Neuronal stem cell (in vitro differentiated cells): ENCODE measurements at places on chromosomes 3 and 15.

DNA sequence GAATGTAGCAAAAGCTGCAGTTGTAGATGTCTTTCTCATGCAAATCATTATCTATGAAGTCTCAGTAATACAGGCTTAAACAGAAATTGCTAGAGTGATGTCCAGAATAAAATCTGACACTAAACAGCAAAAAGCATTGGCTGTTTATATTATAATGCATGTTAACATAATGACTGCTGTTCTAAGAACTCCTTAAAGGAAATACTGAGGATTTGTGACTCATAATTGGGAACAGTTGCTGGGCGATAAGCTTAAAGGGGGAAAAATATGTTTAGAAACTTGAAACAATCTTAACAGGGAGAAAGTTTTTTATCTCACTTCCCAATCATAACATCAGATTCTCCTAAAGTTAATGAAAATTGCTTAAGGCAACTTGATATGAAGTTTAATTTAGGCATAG is 17.5 kb downstream of the TIPARP start:
- no peaks in the 10 kb centered on the region for H3K27me3 ChIP-seq
- peaks cover 1% of the 10 kb centered on the region for H3K36me3 ChIP-seq
- DNase-seq = no peak

- peak; percentile 11 for DNase-seq
- H3K36me3 ChIP-seq = no peaks in the 10 kb centered on the region
- peaks cover 7% of the 10 kb centered on the region for H3K4me1 ChIP-seq
- no peaks in the 10 kb centered on the region for H3K27me3 ChIP-seq
- H3K27ac ChIP-seq = no peak overlapping the region
These were observed 1.3 kb downstream of the FRMD5 start for GRCh38 chr15:44193651-44194322.

DNA sequence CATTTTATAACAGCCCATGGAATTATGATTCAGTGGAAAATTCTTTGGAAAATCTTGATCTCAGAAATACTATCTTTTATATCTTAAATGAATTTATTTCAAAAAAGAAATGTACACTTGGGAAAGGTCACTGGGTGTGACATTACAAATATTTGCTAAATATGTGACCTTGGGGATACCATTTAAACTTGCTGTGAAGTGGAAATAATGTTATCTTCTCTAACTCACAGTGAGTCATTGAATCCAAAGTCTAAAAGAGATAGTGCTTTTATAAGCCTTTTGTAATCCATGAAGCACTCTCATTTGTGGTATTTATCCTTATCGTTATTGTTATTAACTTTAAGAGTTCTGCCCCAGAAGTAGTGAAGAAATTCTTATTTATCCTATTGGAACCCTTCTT is 289.8 kb upstream of the SEMA6D start:
- no peak overlapping the region for H3K4me3 ChIP-seq
- no peaks in the 10 kb centered on the region for H3K36me3 ChIP-seq
- no peaks in the 10 kb centered on the region for H3K4me1 ChIP-seq
- H3K27me3 ChIP-seq = no peaks in the 10 kb centered on the region
- DNase-seq = no peak

DNA sequence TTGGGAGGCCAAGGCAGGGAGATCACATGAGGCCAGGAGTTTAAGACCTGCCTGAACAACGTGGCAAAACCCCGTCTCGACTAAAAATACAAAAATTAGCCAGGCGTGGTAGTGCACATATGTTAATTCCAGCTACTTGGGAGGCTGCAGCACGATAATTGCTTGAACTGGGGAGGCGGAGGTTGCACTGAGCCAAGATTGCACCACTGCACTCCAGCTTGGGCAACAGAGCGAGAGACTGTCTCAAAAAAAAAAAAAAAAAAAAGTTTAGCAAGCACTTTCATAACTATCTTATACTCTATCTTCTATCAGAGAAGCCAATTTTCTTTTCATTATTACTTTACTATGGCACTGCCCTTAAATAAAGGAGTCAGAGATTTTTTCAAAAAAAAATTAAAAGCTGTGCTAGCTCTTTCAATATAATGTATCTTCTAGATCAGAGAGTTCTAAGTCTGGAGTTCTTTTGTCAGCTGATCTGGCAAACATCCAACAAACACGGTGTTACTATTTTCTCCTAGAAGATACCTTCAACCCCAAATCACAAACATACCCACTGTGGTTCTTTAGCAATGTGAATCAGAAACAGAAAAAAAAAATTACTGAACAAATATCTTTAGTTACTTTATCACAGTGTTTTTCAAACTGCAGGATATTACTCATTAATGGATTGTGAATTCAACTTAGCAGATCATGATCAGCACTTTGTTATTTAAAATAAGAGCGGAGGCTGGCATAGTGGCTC is 3.0 kb downstream of the ZNF770 start:
- DNase-seq = no peak
- H3K27ac ChIP-seq = no peak overlapping the region
- H3K36me3 ChIP-seq = peaks cover 61% of the 10 kb centered on the region
- peaks cover 7% of the 10 kb centered on the region for H3K4me1 ChIP-seq
- no peak overlapping the region for H3K4me3 ChIP-seq

- no peaks in the 10 kb centered on the region for H3K36me3 ChIP-seq
- H3K27me3 ChIP-seq = no peaks in the 10 kb centered on the region
- H3K4me1 ChIP-seq = peaks cover 2% of the 10 kb centered on the region
- no peak overlapping the region for H3K4me3 ChIP-seq
- DNase-seq = no peak
- no peak overlapping the region for H3K27ac ChIP-seq
These were observed 3.6 kb downstream of the PXK start for GRCh38 chr3:58336135-58336882.

GRCh38 chr3:40042752-40043443 is 233.5 kb downstream of the MYRIP start:
- H3K27me3 ChIP-seq = no peaks in the 10 kb centered on the region
- no peaks in the 10 kb centered on the region for H3K4me1 ChIP-seq
- no peak overlapping the region for H3K4me3 ChIP-seq
- no peaks in the 10 kb centered on the region for H3K36me3 ChIP-seq
- no peak overlapping the region for H3K27ac ChIP-seq

GRCh38 chr3:73405853-73406252 is 218.9 kb downstream of the PDZRN3 start:
- peaks cover 12% of the 10 kb centered on the region for H3K4me1 ChIP-seq
- no peak overlapping the region for H3K27ac ChIP-seq
- no peak for DNase-seq
- H3K27me3 ChIP-seq = no peaks in the 10 kb centered on the region
- no peaks in the 10 kb centered on the region for H3K36me3 ChIP-seq

GRCh38 chr15:60679256-60679655 is 200.3 kb upstream of the ICE2 start:
- no peaks in the 10 kb centered on the region for H3K27me3 ChIP-seq
- H3K4me1 ChIP-seq = no peaks in the 10 kb centered on the region
- no peak overlapping the region for H3K27ac ChIP-seq
- H3K4me3 ChIP-seq = no peak overlapping the region
- H3K36me3 ChIP-seq = no peaks in the 10 kb centered on the region
- DNase-seq = no peak

DNA sequence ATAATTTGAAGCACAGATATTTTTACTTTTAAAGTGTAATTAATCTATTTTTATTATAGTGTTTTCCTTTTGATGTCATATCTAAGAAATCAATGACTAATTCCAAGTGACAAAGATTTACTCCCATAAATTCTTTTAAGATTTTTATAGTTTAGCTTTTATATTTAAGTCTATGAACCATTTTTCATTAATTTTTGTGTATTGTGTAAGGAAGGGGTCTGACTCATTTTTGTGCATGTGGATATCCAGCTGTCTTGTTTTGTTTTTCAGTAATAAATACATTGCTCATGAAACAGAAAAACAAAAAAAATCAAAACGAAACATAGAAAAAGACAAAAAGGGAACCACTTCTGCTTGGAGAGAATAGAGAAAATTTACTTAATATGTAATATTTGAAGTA is 145.1 kb downstream of the EPHA6 start:
- no peaks in the 10 kb centered on the region for H3K27me3 ChIP-seq
- no peak for DNase-seq
- H3K4me1 ChIP-seq = no peaks in the 10 kb centered on the region
- H3K4me3 ChIP-seq = no peak overlapping the region

GRCh38 chr15:64697911-64698369 is 77.4 kb downstream of the RBPMS2 start:
- H3K4me3 ChIP-seq = no peak overlapping the region
- H3K36me3 ChIP-seq = peaks cover 4% of the 10 kb centered on the region
- H3K4me1 ChIP-seq = peaks cover 18% of the 10 kb centered on the region

DNA sequence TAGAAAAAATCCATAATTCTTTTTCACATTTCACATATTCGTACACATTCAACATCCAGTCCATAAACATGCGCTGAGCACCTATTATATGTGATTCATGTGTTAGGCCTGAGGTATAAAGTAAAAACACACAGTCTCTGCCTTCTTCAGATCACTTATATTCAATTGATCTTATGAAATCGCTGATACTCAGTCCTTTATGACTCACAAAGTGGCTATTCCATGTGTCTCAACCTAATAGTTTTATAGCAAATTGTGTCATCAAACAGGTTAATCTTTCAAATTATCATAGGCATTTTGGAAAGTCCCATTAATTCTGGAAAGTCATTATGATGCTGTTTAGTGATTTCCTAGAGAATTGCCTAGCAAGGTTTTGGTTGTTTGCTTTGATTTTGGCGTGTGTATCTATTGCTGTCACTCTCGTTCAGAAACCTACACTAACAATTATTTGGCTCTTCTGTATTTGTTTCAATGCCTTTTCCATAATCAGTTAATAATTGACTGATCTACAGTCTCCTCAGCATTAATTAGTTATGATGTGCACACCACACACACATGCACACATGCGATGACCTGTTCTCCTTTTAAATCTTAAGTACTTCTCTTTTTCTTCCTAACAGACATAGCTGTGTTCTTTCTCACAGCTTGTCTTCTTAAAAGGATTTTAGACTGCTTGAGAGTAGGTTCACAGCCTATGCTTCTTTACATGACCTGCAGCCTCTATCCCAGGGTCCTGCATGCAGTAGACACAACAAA is 353.1 kb downstream of the MECOM start:
- no peak overlapping the region for H3K4me3 ChIP-seq
- no peak for DNase-seq
- no peak overlapping the region for H3K27ac ChIP-seq
- no peaks in the 10 kb centered on the region for H3K4me1 ChIP-seq
- no peaks in the 10 kb centered on the region for H3K36me3 ChIP-seq

DNA sequence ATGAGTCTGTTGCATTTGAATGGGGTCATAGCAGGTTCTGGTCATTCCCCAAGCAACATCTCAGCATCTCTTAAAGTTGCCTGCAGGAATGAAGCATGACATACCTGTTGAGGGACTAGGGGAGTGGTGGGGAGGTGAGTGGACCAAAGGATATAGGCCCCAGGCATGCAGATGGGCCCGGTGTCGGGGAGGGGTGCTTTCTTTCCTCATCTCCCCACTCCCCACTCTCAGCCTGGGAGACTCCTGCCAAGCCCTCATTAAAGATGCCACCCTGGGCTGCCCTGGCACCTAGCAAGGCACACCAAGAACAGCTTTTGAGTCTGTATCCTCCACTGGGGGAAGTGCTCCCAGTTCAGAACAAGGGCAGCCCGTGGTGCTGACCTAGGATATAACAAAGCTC is 54.2 kb downstream of the GRIP2 start:
- no peak for DNase-seq
- peaks cover 2% of the 10 kb centered on the region for H3K36me3 ChIP-seq
- H3K4me1 ChIP-seq = peaks cover 3% of the 10 kb centered on the region
- H3K27me3 ChIP-seq = no peaks in the 10 kb centered on the region

GRCh38 chr3:133535971-133536881 is 37.3 kb upstream of the CDV3 start:
- no peak overlapping the region for H3K27ac ChIP-seq
- H3K36me3 ChIP-seq = no peaks in the 10 kb centered on the region
- no peak for DNase-seq
- H3K4me1 ChIP-seq = no peaks in the 10 kb centered on the region
- no peaks in the 10 kb centered on the region for H3K27me3 ChIP-seq

GRCh38 chr3:22088204-22088603 is 337.2 kb upstream of the ZNF385D start:
- no peak overlapping the region for H3K27ac ChIP-seq
- no peaks in the 10 kb centered on the region for H3K36me3 ChIP-seq
- peaks cover 3% of the 10 kb centered on the region for H3K4me1 ChIP-seq
- DNase-seq = no peak

GRCh38 chr15:35519052-35519451 is 26.9 kb downstream of the DPH6 start:
- no peak for DNase-seq
- no peak overlapping the region for H3K27ac ChIP-seq
- no peak overlapping the region for H3K4me3 ChIP-seq
- H3K4me1 ChIP-seq = peaks cover 2% of the 10 kb centered on the region
- no peaks in the 10 kb centered on the region for H3K36me3 ChIP-seq

DNA sequence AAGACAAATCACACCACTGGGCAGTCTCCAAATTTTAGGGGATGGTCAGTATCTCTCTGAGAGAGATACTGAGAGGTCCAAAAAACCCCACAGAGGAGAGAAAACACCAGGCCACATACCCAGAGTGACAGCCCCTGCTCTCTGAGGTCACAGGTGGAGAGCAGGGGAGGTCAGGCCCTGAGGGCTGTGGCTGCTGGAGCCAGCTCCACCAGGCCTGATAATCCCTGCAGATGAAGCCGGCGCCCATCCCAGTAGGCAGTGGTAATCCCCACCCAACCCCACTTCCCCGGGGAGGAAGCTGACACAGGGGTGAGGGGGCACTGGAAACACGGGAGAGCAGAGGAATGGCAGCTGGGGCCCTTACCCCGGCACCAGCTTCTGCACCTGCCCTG is 31.2 kb upstream of the SRP14 start:
- H3K27ac ChIP-seq = no peak overlapping the region
- no peaks in the 10 kb centered on the region for H3K27me3 ChIP-seq
- peaks cover 19% of the 10 kb centered on the region for H3K4me1 ChIP-seq
- DNase-seq = no peak
- no peaks in the 10 kb centered on the region for H3K36me3 ChIP-seq
- H3K4me3 ChIP-seq = no peak overlapping the region

DNA sequence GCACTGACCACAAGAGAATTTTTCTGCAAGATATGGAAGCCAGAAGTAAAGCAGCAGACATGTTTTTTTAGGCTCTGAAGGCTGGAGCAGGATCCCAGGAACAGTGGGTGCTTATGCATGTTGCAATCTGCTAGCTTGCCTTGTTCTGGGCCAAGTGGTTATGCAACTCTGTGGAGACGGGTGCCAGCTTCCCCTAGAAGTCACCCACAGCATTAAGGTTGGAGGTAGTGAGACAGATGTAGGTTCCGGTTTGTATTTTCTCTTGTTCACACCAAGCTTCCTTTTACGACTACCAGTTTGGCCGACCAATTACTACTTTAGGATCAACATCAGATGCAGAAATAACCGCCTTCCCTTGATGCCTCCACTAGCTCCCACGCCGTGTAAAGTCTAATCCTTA is 11.1 kb downstream of the DPH3 start:
- H3K4me3 ChIP-seq = no peak overlapping the region
- no peak for DNase-seq
- H3K4me1 ChIP-seq = no peaks in the 10 kb centered on the region
- H3K27ac ChIP-seq = no peak overlapping the region
- H3K27me3 ChIP-seq = no peaks in the 10 kb centered on the region

- no peak overlapping the region for H3K27ac ChIP-seq
- no peak overlapping the region for H3K4me3 ChIP-seq
- no peak for DNase-seq
- H3K36me3 ChIP-seq = no peaks in the 10 kb centered on the region
These were observed 2.2 kb downstream of the CHRNA5 start for GRCh38 chr15:78567531-78567930.

- no peaks in the 10 kb centered on the region for H3K27me3 ChIP-seq
- no peaks in the 10 kb centered on the region for H3K36me3 ChIP-seq
- peaks cover 8% of the 10 kb centered on the region for H3K4me1 ChIP-seq
- H3K4me3 ChIP-seq = peak within 1 kb of the TSS; percentile 98
- DNase-seq = peak; percentile 98
These were observed at the start of gene PRTG for GRCh38 chr15:55742927-55743728. PRTG (minus strand) TSS chr15:55743152; CDS start chr15:55742931, 221 bp downstream.
